ENCODE measurements at places on chromosomes 4 and X. TPM values are rescaled to one million over a fixed set of nuclear protein-coding genes. Genes with fewer than 3 reads are reported as not detected.
A peak's percentile ranks its signal among the peaks of the same experiment; 100 is the strongest.

GRCh38 chr4:168592676-168593075 lies 95.8 kb downstream of the PALLD start:
- DNase-seq, result no peak

DNA sequence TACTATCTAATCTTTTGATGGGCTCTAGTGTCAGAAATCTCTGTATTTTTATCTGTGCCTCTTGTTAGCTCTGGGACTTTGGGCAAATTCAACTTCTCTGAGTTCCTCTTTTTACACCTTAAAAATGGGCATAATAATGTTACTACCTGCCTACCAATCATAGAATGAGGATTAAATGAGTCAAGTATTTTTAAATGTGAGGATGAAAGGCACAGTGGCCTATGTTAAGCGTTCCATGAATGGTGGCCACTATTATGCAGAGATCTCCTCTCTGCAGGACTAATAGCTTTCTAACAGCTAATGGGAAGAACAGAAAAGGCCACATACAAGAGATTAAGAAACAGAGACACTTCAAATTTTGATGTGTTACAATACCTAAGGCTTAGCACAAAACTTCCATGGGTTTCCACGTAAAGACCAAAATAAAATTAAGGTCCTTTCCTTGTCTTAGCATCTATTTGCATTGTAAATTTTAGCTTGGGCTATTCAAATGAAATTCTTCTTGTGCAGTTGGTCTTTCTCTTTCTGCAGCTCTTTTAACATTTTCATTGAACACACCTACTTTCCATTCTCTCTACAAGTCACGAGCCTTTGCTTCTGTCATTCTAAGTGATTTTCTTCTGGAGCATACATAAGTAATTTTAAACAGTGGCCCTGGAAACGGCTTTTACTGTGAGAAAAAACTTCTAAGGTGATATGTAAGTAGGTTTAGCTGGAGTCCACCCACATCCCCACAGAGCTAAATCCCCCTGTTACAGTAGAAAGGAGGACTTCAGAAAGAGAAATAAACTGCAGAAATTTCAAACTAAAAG lies 117.9 kb upstream of the MED14 start:
- no peak for DNase-seq

DNA sequence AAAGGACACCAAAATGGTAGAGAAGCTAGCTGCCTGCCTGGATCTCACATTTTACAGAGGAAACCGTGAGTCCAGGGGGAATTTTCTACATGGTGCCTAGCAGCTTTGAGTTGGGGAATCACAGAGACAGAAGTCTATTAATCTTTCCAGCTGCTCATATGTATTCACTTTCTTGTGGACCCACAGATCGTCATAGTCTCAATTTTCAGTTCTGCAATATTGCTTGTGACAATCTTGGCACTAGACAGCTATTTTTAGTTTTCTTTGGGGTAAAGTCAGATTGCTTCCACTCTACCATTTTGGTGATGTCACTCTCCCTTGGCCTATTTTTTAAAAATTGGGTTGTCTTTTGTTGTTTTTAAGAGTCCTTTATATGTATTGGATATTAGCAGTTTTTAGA lies 233.4 kb upstream of the STK26 start:
- DNase-seq, result no peak

DNA sequence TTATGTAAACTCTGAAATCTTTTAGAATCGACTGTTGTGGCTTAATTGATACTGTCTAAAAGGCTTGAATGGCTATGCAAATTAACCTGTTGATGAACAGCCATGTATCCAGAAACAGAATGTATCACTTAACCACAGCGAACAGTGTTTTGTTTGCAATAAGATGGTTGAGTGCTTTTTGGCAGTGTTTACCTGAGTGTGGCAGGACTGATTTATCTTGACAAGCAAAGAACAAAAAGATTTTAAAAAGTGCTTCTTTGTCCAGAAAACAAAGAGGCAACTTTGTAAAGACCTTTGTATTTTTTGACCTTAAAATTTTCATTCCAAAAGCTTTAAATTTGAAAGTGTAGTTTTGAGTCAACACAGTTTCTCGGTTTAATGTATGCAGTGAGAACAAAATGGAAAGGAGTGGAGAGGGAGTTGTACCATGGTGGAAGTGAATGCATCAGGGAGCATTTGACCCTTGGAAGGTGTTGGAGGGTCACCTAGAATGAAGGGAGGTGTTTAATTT lies 18.0 kb downstream of the ARHGAP10 start:
- no peak for DNase-seq

GRCh38 chr4:142923619-142924018 lies 77.5 kb upstream of the INPP4B start:
- no peak for DNase-seq

DNA sequence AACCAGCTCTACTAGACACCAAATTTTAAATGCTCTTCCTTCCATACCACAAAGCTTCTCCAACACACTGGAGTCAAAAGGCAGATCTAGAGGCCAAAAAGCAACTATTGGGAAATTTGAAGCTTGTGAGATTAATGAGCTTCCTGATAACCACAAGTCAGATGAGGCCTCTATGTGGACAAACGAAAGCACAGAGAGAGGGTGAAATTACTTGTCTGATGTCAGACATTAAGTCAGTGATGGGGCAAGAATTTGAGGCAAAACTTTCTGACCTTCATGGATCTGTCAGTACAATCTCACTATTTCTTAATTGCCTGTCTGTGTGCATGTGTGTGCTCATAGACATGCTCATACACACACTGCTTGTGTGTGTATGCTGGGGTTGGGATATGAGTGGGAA lies 103.6 kb downstream of the GUCY2F start:
- no peak for DNase-seq

DNA sequence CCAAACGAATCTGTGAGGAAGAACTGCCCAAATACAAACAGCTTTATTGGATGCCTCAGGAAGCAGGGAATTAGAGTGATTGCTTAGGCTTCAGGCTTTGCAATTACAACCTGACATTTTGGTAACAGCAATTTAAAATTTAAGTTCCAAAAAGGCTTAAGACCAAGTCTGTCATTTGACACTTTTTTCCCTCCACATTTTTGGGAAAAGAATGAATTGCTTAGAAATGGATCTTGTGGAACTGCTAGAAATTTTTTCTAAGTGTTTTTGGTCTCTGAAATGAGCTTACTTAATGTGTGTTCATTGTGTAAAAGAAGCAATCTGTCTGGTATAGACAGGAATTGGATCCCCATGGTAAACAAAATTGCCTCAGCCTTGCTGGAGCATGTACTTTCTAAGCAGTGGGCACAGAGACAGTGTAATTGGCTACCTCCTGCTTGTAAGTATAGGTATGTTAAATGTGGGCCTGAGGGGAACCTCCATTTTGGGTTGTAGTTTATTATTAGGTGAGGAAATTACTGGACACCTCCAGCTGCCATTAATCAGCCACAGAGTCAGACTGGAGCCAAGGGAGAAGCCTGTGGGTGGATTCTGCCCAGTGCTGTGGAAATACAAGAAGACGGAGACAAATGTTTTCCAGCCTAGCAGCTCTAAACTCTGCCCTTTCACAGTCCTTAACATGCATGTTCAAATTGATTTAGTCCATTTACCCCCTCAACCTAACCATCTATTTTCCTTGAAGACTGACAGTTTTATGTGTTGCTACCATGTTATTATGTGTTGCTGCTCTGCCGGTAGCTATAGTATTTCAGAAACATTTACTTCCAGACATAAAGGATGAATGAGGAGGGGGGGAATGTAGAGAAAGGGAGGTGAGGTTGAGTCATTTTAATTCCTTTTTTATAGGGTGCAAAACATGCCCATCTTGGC lies 473.0 kb downstream of the SPRY1 start:
- DNase-seq, result no peak

GRCh38 chrX:15546745-15547144 lies 46.1 kb downstream of the BMX start:
- no peak for DNase-seq

DNA sequence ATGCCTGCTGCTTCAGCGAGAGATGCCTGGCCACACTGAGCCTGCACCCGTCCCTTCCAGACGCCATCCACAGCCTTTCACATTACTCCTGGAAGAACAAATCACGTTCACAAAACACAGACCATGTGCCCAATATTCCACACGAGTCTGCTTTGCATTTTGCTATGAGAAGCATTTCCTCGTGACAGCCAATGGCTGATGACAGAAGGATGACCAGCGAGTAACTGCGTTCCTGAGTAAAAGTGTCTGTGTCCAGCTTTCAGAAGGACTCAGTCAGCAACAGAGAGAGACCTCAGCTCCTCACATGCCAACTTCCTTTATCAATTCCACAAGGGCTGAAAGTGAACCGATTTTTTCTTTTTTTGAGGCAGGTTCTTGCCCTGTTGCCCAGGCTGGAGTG lies 19.5 kb downstream of the NAT8L start:
- no peak for DNase-seq

GRCh38 chr4:160318567-160319220 lies 1215.8 kb downstream of the RAPGEF2 start:
- no peak for DNase-seq

DNA sequence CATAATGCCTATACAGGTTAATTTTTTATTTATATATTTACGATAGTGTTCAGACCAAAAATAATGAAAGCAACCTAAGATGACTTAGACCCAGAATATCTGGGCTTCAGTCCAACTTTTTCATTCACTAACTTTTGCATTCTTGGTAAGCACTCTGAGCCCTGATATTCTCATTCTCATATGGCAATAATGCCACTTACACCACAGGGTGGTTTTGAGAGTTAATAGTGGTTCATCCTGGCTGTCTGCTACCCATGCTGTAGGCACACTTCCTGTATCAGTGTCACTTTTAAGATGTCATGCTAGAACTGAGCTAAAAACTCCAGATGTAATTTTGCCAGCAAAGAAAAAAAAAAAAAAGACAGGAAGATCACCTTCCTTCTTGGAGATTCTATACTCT lies 508.7 kb upstream of the FMR1 start:
- DNase-seq, result no peak

DNA sequence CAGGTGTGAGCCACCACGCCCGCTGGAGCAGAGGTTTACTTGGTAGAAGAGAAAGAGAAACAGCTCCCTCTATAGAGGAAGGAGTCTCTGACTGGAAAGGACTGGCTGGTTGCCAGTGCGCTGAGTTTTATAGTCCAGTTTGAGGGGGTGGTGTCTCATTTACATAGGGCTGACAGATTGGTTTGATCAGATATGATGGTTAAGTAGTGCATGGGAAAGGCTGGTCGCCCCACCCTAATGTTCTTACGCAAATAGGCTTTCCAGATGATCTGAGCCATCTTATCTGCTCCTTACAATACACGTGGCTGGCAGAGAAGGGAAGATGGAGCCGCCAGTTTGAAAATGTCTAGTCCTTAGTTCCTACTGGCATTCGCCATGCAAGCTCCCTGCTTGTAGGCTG lies 439.5 kb downstream of the NAF1 start:
- peak; percentile 1 for DNase-seq

- no peak for DNase-seq
Observed at GRCh38 chr4:70943114-70943513, 40.9 kb downstream of the MOB1B start.

DNA sequence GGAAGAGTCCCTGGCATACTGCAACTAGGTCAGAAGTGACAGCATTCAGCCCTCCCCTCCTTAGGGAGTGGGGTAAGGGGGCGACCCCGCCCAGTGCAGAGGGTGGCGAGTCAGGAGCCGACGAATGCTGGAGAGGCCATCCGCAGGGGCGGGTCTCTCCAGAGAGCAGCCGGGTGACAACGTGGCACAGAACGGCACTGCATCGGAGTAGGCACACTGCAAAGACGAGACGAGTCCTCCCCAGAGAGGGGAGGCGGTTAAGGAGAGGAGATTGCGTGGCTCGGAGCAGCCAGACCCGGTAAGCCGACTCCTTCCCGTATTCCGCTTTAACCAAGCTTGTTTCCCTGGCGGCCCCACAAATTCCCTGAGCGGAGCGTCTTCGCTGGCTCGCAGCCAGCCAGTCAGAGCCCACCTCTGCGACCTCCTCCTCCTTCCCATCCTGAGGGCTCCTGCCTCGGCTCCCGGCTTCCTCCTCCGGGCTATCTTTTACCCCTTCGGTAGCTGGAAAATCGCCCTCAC lies 54.9 kb downstream of the LINC00632 start:
- no peak for DNase-seq

GRCh38 chr4:113106108-113106507 lies 56.7 kb downstream of the ANK2 start:
- peak; percentile 55 for DNase-seq

GRCh38 chr4:136329042-136329662 lies 1203.1 kb downstream of the PCDH18 start:
- no peak for DNase-seq

GRCh38 chrX:100424012-100424411 lies 13.9 kb upstream of the PCDH19 start:
- DNase-seq, result no peak

- DNase-seq, result no peak
Observed at GRCh38 chr4:101009471-101009870, 337.9 kb downstream of the PPP3CA start.

DNA sequence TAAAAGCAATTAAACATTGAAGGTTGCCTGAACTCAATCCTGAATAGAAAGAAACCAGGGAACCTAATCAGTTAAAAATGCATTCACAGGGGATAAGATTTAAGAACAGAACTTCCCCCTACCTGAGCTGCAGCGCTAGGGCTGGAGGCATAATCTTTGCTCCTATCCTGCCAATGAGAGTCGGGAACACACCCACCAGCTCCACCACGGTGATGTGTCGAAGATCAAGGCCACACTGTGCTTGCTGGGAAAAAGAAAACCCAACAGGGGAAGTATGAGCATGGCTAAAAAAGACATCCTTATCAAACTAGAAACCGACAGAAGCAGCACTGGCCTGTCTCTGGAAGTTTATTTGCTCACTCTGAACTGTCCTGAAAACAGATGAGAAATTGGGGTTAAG lies 66.3 kb downstream of the SRPX start:
- peak; percentile 55 for DNase-seq

DNA sequence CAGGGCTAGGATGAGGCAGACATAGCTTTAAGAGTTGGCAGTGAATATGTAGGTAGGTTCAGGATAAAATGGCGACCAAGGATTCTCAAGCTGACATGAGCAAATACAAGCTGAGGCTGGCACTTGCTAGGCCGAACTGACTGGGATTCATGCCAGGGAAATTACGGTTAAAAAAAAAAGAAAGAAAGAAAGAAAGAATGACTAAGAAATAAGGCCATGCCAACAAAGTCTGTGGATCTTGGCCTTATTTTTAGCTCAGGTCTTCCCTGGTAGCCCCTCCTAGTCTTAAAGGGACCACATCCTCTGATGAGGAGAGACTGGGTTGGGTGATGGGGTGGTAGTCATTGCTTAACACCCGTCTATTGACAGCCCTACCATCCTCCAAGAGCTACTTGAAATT lies 64.4 kb upstream of the KLHL13 start:
- DNase-seq, result no peak

DNA sequence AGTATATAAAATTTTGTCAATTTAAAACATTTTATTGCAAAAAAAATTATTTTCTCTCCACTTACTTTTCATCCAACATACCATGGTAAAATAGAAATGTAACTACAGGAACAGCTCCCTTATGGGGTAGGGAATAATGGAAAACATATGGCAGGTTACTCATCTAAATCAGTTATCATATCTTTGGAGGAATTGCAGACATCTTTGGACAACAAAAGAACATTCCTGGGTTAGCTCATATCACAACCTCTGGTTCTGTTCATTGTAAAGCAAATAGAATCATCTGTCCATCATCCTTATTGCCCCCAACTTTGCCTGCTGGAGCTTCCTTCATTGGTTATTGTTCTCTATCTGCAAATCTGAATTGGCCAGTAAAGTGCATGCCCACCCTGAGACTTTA lies 387.5 kb upstream of the GRID2 start:
- no peak for DNase-seq

P2RY8 gene
- 0.81 TPM for polyA plus RNA-seq

PCDH7 gene
- polyA plus RNA-seq, result 1.9 TPM

GUCY1A1 gene
- polyA plus RNA-seq, result 6.8 TPM

PUDP gene
- polyA plus RNA-seq, result 16.3 TPM

SLC10A7 gene
- polyA plus RNA-seq, result 10.4 TPM

CENPVL3 gene
- polyA plus RNA-seq, result 1.6 TPM
